Parietal lobe (tissue), 2 donors: ENCODE measurements at places on chromosomes 6 and 20. TPM values are rescaled to one million over a fixed set of nuclear protein-coding genes. Genes with fewer than 3 reads are reported as not detected.

Gene LCA5
- total RNA-seq: 14.7 TPM

Gene BANF2
- total RNA-seq: not detected

Gene CCN6
- total RNA-seq: not detected

Gene BCAS4
- 12.5 TPM for total RNA-seq

Gene RIPPLY2
- total RNA-seq: 11.3 TPM

Gene WFDC5
- not detected for total RNA-seq

Gene PPP1R16B
- 11.6 TPM for total RNA-seq

Gene GSTA5
- total RNA-seq: not detected

Gene THEMIS
- 0.31 TPM for total RNA-seq

Gene BPIFB4
- total RNA-seq: not detected

Gene NEURL2
- total RNA-seq: 6.9 TPM

Gene MARCKS
- total RNA-seq: 298 TPM

Gene SLC26A8
- total RNA-seq: 3.8 TPM

Gene RBM24
- total RNA-seq: 28.8 TPM

Gene ACSS1
- total RNA-seq: 10.3 TPM

Gene SMPD2
- 7.5 TPM for total RNA-seq
